ENCODE measurements at places on chromosomes 16 and 17.
A peak's percentile ranks its signal among the peaks of the same experiment; 100 is the strongest.

DNA sequence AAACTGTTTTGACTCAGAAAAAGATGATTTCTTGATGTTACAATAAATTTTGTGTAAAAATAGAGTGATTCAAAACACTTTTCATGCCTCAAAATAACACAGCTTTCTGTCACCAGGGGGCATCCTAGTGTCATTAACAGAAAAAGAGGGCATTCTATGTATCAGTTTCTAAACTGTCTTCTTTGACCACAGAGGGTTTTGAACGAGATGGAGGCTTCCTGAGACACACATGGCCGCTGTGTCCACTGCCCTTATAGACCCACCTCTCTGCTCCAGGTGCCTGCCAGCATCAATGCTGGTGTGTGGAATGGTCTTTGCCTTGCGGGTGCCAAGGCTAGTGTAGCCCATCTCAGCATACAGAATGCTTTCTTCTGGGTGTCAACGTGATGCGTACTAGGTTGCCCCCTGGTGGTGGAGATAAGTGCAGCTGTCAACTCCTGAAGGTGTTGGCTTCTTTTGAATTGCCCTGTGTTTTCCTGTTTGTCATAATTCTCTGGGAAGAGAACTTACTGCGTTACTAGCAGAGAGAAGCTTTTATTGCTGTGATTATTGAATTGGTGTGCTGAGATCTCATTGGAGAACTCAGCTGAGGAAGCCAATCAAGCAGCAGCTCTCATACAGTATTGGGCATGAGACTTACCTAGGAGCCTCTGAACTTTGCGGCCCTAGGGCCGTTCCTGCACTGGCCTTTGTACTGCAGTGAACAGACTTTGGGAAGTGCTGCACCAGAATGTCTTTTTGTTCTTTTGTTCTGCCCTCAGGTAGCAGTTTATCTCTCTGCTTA, 38.6 kb downstream of the USP10 start:
- peak; percentile 79 for DNase-seq

GRCh38 chr17:59859444-59860025, 33.2 kb downstream of the TUBD1 start:
- DNase-seq: peak; percentile 19

DNA sequence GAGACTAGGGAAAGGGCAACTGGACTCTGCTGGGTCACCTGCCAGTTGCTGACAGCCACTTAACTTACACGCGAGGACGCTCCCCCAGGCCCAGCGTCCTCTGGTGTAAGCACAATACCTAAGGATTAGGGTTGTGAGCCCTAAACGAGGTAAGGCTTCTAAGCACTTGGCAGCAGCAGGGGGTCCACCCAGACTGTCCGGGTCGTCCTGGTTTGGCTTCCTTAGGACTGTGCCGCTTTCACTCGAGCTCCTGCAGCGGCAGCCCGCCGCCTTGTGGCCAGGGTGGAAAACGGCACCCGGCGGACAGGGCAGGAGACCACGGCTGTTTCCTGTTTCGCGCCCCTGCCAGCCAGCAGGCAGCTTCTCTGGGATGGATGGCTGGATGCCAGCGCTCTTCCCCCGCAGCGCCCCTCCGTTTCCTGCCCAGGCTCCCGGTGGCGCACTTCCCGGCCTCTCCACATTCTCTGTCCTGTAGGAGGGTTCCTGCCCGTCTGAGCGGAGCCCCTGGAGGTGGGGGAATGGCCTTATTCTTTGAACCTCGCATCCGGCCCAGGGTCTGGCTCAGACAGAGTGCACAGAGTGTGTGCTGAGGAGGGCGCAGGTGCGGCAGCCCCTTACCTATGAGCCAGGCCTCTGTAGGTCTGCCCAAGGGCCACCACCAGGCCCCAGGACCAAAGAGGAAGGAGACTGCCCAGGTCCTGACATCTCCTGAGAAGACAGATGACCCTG, 47.0 kb upstream of the AMZ2 start:
- DNase-seq: peak; percentile 57

DNA sequence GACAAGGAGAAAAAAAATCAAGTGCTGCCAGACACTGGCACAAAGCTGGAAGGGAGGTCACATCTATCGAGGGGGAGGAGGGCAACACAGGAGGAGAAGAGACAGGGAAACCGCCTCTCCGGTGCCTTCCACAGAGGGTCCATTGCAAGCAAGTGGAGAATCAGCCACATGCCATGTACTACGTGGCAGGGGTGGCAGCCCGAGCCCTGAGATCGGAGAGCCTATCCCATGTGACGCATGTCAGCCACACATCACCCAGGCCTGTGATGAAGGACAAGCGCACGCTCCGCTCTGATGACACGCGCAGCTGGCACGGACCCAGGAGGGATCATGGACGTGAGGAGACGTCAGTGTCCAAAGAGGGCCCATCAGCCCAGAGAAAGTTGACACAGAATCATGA, 30.1 kb downstream of the ADCY9 start:
- DNase-seq: no peak

- no peak for DNase-seq
These were observed 10.2 kb downstream of the CYTH1 start for GRCh38 chr17:78771758-78772382.

DNA sequence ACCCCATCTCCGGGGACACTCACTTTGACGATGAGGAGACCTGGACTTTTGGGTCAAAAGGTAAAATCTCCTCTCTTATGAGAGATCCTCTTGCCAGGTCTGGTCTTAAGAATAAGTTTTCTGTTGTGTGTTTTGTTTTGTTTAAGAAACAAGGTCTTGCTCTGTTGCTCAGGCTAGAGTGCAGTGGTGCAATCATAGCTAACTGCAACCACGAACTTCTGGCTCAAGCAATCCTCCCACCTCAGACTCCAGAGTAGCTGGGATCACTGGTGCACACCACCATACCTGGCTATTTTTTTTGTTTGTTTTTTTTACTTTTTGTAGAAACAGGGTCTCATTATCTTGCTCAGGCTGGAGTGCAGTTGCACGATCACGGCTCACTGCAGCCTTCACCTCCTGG, 4.1 kb downstream of the MMP25 start:
- DNase-seq: no peak

- no peak for DNase-seq
These were observed 126.0 kb downstream of the ABCA8 start for GRCh38 chr17:68829211-68829610.

DNA sequence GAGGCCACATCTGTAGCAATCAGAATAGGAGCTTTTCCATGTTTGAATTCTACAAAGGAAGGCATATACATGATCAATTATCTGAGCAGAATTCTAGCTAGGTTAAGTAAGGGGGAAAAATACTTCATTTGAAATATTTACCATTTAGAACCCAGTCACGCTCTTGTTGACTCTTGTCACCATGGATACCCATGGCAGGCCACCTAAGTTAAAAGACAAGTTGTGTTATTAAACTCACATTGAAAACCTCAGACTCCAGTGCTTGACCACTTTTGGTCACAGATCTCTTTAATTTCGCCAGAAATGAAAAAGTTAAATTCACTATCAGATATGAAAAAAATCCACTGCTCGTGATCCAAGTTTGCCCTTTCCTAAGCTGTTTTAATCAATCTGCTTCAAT, 4.1 kb downstream of the DDX5 start:
- DNase-seq: no peak

DNA sequence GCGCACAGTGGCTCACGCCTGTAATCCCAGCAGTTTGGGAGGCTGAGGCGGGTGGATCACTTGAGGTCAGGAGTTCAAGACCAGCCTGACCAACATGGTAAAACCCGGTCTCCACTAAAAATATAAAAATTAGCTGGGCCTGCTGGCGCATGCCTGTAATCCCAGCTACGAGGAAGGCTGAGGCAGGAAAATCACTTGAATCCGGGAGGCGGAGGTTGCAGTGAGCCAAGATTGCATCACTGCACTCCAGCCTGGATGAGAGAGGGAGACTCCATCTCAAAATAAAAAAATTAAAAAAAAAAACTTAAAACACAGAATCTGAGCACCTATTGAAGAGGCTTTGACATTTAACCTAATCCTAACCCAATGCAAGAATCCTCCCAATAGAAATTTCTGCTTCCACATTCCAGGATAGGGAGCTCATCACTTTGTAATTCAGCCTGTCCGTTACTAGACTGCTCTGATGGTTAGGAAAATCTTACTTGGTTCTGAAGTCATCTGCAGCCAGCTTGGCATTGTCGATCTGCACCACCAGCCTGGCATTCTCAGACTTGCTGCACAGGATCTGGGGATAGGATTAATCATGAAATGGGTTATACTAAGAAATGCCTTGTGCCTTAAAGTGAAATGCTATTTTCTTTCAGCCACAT, 2.1 kb downstream of the KRT33B start:
- DNase-seq: no peak

DNA sequence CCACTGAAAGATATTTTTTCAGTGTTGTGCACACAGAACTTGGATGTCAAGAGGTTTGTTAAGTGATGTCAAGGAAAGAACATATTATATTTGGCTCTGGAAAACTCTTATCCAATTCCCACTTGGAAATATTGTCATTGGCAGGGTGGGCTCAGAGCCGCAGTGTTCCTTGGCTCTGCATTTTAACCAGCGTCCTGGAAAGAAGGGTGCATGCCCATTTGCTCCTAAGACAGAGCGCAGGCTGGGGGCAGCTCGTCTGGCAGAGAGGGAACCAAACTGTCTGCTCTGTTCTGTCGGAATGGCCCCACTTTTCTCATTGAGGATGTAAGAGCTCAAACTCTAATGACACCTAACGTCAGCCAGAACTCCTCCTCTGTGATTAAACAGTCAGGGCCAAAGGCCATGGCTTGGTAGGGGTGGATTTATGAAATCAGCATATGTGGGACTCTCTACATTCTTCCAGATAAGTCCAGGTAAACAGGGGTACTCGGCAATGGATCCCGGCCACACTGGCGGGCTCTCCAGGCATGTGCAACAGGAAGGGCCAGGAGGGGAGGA, 18.0 kb downstream of the SLC47A1 start:
- no peak for DNase-seq

DNA sequence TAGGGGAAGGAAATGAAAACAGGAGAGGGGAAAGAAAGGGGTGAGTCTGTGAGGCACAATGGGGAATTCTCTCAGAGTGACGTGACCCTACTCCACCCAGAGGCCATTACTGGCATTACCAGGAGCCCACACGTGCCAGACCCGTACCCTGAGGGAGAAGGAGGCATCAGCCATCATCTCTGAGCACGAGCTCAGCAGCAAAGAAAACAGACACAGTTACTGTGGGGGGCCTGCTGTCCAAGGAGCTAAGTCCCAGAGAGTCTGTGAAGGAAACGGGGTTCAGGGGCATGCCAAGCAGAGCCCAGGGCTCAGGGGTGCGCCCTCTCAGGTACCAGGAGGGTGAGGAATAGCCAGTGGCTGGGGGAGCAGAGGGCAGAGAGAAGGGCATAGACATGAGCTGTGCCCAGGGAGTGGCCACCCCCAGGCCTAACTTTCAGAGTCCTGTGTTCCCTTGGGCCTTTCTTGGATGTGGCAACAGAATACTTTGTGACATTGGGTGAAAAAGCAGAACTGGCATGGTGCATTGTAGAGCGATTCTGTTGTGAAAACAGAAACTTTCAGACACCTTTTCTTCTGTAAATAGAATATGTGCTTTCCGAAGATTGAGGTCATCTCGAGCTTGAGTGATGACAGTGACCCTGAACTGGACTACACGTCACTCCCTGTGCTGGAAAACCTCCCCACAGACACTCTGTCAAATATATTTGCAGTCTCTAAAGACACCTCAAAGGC, 11.3 kb downstream of the TAF1C start:
- no peak for DNase-seq

- no peak for DNase-seq
These were observed 70.1 kb upstream of the SHISA6 start for GRCh38 chr17:11170881-11171280.

GRCh38 chr16:71706046-71706445, 18.5 kb downstream of the PHLPP2 start:
- no peak for DNase-seq

GRCh38 chr16:56424404-56424764, 961 bp downstream of the AMFR start:
- no peak for DNase-seq

DNA sequence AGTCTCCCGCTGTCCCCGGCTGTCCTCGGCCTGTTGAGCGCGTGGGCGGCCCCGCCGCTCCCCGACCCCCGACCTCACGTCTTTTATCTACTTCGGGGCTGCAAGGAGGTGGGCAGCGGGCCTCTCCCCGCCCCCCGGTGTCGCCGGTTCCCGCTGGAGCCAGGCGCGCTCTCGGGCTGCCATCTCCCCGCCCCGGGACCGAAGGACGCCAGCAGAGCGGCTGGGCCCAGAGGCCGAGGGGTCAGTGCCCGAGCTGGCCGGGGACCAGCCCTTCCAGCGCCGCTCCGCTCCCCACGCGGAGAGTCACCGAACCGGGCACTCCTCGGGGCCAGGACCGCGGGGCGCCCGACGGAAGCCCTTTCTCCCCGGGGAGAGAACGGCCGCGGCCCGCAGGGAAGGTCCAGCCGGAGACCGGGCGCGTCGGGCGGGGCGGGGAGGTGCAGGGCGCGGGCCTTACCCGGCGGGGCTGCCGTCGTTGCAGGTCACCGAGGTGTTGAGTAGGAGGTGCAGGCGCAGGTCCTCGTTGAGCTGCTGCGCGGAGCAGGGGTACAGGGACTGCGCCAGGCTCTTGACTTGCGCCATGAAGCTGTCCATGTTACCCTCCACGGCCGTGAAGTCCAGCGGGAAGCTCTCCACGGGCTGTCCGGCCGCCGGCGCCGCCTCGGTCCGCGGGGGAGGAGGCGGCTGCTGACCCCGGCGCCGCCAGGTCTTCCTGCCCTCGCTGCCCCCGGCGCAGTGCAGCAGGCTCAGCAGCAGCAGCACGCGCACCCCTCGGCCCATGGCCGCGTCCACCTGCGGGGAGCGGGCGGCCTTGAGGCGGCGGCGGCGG, 643 bp downstream of the NOTUM start:
- DNase-seq: no peak

DNA sequence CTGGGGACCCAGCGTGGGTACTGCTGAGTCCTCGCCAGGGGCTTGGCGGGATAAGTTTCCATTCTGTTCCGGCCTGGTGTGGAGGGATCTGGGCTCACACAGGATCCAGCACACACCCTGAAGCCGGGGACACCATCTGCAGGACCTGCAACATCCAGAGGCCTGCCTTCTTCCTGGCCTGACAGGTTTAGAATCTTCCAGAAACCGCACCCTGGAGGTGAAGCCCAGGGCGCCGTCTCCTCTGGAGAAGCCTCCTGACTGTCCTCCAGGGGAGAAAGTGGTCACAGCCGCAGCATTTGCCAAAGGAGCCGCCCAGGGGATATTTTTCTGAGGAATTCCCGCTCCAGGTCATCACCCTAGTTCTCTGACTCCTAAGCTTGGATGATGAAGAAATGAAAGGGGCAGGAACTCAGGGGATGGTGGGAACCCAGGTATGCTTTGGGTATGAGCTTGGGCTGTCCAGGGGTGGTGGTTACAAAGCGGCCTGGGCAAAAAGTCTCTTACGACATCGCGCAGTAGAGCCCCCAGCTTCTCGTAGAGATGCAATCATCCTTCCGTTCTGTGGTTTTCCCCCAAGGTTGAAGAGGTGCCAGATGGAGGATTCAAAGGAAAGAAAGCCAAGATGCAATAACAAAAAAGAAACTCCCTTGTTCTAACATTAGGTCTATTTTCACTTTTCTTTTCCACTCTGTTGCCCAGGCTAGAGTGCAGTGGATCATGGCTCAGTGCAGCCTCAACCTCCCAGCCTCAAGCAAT, 9.1 kb upstream of the CRISPLD2 start:
- DNase-seq: no peak
